Hematopoietic multipotent progenitor cell treated with erythropoietin and hydrocortisone succinate and interleukin-3 and kit ligand, for 15 days (in vitro differentiated cells): ENCODE measurements at places on chromosomes 7 and 10.

DNA sequence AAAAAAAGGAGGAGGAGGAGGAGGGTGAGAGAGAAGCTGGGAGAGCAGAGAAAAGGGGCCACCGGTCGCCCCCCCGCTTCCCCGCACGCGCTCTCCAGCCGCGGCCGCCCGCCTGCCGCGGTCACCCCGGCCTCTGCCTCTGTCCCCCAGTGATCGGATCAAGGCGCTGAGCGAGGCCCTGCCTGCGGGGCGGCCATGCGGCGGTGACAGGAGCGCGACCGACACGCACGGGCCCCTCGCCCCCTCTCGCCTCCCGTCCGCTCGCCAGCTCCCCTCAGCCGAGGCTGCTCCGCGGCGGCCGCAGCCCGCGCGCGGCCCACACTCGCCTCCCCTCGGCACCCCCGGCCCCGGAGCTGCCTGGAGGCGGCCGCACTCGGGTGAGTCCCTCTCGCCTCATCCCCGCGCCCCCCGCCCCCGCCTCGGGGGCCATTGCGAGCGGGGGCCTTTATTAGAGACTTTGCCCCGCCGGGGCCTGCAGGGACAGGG is at the start of gene GTF2I:
Gene GTF2I, plus strand, starts transcription at position 27 of the 486 bp plus-strand sequence. CDS start 31,411 bp downstream, outside the sequence.
- no peak for DNase-seq

GRCh38 chr7:43697690-43698089 is 31.6 kb downstream of the COA1 start:
- DNase-seq = no peak

- DNase-seq = no peak
Observed at GRCh38 chr10:30170814-30171213, 111.4 kb upstream of the JCAD start.

- DNase-seq = no peak
Observed at GRCh38 chr7:27389496-27389895, 146.9 kb downstream of the EVX1 start.

GRCh38 chr7:30977896-30978564 is 14.3 kb downstream of the GHRHR start:
- peak; percentile 28 for DNase-seq

DNA sequence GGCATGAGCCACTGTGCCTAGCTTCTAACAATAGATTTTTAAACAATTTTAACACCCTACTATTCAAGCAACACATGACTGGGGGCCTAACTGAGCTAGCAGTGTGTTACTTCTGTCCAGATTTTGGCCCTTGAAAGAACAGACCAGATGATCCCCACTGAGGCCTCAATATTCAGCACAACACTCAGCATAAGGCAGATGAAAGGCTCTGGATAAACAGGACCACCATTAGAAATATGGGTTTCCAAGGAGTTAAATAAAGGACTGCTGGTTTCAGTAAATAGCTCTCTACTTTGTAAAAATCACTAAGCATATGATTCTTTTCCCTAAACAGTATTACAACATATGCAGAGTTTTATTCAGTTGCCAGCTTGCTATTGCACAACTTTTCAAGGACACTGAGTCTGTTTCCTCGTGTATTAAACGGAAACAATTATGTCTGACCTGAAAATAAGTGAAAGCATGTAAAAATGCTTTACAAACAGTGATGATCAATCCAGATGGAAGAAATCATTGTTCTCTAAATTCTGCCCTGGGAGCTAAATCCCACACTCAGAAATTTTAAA is 23.8 kb upstream of the FZD1 start:
- DNase-seq = no peak

GRCh38 chr7:24743471-24743870 is 13.8 kb downstream of the GSDME start:
- DNase-seq = no peak

DNA sequence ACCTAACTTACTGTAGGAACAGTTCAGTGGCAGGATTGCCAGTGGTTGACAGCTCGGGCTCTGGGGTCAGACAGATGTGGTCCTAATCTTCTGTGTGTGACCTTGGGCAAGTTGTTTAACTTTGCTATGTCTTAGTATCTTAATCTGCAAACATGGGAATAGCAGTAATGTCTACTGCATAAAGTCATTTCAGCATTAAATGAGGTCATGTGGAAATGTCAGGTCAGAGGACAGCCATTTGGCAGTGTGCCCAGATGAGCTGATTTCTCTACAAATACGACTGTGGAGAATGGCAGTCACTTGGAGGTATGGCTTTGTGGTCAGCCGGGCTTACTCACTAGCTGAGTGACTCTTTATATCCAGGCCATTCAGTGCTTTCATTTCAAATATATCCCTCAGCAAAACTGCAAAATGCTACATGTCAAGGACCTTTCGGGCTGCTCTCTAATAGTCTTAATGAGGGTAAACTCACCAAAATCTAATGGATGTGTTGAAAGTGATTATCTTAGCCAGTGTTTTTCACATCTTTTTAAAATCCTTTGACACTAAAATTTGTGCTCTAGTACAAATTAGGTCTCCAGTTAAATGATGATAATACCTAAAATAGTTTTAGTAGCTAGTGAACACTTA is 171.4 kb downstream of the ST7 start:
- peak; percentile 71 for DNase-seq

GRCh38 chr7:41809940-41810576 is 107.2 kb upstream of the INHBA start:
- DNase-seq = no peak

GRCh38 chr10:2120746-2121145 is 383.4 kb upstream of the ADARB2 start:
- DNase-seq = no peak

DNA sequence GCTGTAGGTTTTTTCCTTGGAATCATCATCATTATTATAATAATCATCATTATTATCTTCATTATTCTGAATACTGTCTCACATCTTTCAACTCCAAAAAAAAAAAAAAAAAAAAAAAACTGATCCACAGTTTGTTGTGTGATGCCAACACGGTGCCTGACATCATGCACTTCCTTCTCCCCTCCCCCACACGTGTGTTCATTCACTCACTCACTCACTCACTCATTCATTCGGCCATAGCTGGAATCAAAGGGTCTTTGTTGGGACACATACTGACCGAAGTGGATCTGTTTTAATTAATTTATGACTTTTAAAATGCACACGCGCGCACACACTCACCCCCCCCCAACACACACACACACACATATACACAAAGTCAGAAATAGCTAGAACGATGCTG is 177.8 kb downstream of the PIP4K2A start:
- no peak for DNase-seq

DNA sequence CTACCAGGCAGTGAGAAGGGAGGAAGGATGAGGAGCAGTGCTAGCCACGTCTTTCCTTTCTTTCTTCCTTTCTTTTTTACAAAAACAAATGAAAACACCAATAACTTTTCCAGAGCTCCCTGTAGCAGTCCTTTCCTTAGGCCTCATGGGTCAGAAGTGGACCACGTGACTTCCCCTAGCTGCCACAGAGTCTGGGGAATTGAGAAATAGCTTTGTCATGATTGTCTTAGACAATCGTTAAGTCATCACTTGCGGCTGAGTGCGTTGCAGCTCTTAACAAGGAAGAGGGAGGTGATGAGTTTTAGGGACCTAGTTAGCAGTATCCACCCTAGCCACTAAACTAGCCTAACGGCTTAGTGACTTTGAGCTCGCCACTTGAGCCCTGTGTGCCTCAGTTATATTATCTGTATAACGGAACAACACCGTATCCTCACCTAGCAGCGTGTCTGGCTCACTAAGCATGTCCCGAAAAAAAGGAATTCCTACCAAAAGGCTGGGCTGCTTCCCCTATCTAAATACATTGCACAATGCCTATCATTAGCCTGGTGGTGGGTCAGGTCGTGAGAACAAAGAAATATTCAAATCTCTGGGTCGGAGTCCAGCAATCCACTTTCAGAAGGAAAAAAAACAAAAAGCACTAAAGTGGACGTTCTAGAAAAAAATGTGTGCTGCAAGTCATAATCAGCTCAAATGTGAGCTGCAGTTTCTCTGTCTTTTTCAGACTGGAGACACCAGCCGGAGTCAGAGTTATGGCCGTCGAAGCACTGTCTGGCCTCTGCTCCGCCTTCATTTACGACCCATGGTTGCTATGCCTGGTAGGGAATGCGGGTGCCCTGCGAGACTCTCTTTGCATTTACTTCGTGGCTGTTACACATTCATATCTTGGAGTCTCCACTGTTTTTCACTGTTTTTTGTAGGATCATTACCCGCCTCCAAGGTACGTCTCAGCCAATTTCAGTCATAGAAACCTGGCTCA is 338.5 kb upstream of the FOXK1 start:
- no peak for DNase-seq

DNA sequence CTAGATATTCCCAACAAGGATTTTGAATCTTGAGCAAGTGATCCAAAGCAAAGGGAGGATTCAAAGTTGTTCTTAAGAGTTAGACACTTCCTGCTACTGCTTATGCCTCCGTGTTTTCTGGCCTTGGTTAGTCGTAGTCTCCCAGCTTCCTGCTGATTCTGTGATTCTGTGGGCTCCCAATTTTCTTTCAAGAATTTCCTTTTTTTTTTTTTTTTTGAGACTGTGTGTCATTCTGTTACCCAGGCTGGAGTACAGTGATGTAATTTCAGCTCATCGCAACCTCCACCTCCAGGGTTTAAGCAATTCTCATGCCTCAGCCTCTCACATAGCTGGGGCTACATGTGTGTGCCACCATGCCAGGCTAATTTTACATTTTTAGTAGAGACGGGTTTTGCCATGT is 4.4 kb upstream of the ITGB8 start:
- no peak for DNase-seq
